ENCODE measurements at places on chromosomes 4 and X.

GRCh38 chr4:113975578-113975977 is 3.9 kb downstream of the ARSJ start:
- no peak for DNase-seq

DNA sequence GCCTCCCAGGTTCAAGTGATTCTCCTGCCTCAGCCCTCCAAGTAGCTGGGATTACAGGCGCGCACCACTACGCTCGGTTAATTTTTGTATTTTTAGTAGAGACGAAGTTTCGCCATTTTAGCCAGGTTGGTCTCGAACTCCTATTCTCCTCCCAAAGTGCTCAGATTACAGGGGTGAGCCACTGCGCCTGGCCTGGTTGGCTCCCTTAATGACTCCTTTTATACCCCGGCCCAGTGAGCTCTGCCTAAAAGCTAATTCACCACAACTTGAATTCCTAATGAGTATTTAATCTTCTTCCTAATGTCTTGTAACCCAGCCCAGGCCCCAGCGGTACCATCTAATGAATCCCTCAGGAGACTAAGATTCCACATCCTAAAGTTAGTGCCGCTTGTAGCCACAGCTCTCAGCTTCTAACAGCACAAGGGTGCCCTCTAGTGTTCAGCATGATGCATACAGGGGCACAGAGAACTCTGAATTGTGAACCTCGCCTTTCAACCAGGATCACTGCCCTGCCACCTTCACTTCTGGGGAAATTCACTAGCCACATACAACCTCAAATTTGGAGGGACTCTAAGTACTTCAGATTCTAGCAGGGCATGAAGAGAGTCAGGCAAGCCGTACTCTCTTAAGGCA is 89.5 kb downstream of the OR13H1 start:
- peak; percentile 30 for DNase-seq

DNA sequence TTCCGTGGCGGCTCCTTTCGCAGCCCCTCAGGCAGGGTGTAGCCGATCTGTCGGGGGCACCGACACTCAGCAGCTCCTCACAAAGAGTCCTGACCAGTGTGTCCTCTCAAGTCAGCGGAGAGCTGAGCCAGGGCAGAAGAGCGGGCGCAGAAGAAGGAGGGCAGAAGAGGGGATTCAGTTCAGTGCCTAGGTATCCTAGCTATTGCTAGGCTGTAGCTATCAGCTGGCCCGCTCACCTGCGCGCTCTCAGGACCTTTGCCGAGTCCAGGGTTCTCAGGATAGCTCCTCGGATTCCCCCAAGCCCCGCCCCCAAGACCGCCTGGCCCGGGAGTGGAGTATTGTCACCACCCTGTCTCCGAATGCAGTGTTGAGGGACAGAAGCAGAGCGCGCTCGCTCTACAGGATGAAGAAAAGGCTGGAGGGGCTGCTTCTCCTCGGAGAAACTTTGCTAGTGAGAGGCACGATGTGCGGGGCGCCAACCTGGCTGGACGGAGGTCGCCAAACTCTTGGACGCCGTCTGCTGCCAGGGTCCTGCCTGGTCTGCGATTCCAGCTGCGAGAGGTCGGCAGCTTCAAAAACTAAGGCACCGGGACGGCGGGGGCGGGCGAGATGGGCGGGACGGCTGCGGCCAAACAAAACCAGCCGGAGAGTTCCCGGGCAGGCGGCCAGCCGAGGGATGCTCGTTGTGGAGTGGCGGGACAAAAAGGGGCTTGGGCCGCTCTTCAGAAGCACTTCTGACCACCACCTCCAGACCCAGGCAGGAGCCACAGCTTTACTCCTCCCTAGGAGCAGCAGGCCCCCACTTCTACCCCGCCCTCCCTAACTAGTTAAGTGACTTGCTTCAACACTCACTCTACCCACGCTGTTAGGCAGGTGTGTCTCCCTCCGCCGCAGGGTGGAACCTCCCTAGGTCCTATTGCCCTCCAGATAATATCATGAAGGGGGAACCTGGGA is at the start of gene XKRX:
Gene XKRX, minus strand, starts transcription at position 258 of the 954 bp plus-strand sequence. CDS start 613 bp downstream, outside the sequence.
- DNase-seq: peak; percentile 7

GRCh38 chr4:1462768-1463075 is 56.5 kb upstream of the NKX1-1 start:
- DNase-seq: no peak

- DNase-seq: no peak
Observed at GRCh38 chrX:124435616-124436015, 89.3 kb downstream of the SH2D1A start.

DNA sequence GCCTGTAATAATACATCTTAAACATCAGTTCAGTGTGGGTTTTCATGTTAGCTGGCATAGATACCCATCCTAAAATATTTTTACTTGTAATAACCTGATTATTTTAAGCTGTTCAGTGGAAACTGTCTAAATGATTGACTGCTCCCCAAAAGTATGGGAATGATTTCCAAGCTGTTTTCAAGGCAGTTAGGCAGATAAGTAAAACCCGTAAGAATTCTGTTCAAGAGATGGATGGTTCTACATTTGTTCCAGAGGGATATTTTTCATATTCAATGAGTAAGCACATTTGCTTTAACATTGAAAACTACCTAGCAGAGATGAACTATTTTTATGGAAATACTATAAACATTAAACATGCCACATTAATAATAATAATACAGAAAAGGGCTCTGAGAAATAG is 161.1 kb downstream of the UNC5C start:
- DNase-seq: no peak

- no peak for DNase-seq
Observed at GRCh38 chrX:87941841-87942240, 424.2 kb downstream of the KLHL4 start.

GRCh38 chrX:84187533-84188319 is at the start of gene RPS6KA6:
RPS6KA6 (minus strand) TSS chrX:84188199; CDS start chrX:84187899, 300 bp downstream.
- peak; percentile 42 for DNase-seq

DNA sequence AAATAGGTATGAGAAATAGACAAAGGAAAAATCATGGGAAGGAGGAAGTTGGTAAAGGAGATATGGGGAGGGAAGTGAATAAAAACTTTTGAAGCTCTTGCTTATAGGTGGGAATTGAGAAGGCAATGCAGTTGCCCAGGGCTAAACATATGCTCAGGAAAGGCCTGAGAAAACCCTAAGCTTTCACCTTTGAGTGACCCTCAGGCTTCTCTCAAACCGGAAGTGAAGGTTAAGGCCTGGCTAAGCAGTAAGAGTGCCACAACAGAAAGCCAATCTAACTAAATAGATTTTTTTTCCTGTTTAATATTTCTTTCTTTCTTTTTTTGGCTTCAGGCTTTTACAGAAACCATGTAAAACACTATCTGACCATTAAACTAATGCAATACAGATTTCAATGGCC is 69.5 kb upstream of the GABRA3 start:
- DNase-seq: no peak

DNA sequence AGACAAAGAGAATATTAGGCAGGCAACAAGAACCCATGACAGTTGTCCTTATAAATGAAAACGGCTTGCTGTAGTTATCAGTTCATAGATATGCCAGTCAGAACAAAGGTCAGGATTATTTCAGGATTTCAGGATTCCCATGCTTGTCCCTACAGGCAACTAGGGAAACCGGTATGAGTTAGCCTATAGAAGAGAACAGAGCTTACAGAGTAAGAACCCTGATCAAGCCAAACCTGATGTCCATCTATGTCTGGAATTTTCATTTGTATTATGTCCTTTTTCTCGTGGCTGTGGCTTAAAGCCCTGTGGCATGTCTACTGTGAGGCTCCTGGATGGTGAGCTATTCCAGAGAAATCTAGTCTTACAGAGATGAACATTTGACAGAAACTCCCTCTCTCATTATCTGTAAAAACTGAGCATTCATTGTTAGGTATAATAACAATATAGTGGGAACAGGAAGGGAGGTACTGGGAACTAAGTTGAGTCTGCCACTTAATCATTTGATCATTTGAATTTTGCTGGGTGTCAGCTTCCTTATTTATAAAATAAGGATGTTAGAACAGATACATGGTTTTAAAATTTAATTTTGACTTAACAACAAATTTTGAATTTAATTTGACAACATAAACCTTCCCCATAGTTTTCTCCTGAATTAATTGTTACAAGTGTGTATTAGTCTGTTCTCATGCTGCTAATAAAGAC is 129.5 kb upstream of the KLF3 start:
- no peak for DNase-seq

- no peak for DNase-seq
Observed at GRCh38 chr4:81874661-81875515, 403.2 kb upstream of the RASGEF1B start.

GRCh38 chrX:109857584-109858228 is 124.6 kb upstream of the ACSL4 start:
- DNase-seq: peak; percentile 47

DNA sequence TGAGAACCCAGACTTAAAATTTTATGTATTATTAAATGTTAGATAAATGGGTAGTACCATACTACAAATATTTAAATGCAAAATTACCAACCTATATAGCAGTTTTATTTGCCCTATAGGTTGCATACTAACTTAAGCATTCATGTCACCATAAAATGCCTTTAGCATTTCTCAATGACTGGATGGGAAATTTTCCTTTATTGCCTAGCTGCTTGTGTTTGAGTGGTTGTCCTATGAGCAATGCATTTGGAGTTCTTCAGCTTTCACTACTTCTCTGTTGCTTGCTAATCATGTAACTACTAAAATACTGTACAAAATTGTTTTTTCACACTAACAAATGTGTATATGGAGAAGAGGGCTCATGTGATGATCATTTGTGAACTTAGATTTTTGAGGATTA is 44.2 kb upstream of the CEP135 start:
- DNase-seq: peak; percentile 23

Measured in fibroblast of skin of right biceps (primary cell).